ENCODE measurements at places on chromosomes 7 and 10.

DNA sequence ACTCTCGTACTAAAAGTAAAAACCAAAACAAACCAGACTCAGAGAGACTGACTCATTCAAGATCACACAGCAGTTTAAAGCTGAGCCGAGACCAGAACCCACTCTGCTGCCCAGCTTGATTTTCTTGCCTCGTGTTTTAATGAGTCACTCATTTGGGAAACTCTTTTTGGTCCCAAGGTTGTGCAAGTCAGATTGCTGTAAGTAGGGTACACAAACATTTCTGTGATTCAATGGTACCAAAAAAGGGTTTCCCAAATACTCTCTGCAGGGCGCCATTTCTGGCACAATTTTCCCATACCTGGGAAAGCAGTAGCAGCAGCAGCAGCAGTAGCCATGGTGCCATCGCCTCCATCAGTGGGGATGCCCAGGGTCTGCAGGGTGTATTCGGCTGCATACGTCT lies 69.9 kb downstream of the ASAH2B start:
- DNase-seq, result no peak

DNA sequence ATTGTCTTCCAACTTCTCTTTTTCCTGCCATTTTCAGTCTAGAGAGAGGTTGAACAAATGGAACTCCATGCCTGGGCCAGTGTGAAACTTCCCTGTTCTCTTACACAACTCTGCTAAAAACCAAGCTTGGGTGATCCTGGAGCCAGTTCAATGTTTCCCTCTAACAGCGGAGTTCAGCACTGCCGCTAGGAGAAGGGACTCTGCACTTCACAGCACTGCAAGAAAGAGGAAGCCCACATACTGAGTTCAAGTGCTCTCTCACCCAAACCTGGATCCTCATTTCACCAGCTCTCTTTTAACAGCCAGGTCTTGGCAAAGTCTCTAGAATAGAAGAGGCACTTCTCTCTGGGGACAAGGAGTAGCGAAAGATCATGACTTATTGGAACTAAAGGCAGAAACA lies 18.8 kb downstream of the FOXI2 start:
- no peak for DNase-seq

DNA sequence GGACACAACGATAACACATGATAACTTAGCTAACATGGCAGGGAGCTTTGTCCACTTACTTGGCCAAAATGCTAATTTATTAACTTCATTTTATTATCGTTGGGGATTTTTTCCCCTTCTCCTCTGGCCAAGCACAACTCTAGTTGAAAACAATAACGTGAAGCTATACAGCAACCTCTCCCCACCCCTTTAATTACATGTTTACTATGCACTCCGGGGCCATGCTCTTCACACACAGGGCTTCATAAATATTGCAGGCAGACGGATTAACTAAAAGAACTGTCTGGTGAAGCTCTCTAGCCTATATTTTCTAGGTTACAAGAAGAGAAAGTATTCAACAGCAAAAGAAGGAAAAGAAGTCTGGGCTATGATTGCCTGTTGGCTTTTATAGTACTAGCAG lies 51.7 kb downstream of the XRCC2 start:
- no peak for DNase-seq

DNA sequence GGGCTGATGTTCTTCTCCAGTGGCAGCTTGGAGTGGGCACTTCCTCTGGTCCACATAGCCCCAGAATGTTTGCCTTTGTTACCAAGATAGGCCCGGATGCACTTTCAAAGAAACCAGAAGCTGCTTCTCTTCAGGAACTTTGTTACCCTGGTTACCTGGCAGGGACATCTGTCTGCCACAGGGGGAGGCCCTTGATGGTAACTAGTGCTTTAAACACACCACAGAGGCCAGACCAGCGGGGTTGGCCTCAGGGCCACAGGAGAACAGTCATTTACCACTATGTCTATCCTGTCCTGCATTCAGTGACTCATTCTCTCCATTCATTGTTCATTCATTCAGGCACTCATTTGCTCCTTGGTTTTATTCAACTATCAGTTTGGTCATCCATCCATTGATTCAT lies 11.9 kb upstream of the PLEKHA1 start:
- DNase-seq, result peak; percentile 20

DNA sequence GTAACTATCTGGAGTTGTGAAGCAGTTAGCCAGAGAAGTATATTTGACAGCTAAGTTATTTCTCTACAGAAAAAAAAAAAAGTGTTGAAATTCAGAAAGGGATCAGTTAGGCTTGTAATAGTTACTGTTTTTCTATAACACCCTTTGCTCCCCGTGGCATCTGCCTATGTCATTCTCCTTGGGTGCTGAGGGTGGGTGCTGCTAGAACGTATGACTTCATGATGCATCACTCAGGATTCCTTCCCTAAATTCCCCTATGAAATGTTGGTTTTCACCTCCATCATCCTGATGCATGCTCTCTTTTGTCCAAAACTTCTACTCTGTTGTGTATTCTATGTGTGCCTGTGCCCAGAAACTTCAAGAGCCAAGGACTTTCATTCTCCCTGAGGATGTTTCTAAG lies 536.4 kb downstream of the GRM8 start:
- DNase-seq, result no peak

DNA sequence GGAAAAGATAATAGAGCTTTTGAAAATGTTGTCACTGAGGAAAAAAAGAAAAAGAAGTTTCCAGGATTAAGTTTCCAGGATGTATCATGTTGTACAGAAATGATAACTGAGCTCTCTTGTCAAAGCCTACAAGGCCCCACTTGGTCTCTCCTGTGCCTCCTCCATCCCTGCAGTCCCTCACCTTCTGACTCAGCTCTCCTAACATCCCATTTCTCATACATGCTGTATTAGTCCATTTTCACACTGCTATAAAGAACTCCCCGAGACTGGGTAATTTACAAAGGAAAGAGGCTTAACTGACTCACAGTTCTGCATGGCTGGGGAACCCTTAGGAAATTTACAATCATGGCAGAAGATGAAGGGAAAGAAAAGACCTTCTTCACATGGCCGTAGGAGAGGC lies 3.8 kb upstream of the DGKI start:
- DNase-seq, result no peak

GRCh38 chr7:66047426-66047825 lies 28.2 kb upstream of the ASL start:
- no peak for DNase-seq

GRCh38 chr7:121428855-121429489 lies 32.9 kb upstream of the FAM3C start:
- no peak for DNase-seq

DNA sequence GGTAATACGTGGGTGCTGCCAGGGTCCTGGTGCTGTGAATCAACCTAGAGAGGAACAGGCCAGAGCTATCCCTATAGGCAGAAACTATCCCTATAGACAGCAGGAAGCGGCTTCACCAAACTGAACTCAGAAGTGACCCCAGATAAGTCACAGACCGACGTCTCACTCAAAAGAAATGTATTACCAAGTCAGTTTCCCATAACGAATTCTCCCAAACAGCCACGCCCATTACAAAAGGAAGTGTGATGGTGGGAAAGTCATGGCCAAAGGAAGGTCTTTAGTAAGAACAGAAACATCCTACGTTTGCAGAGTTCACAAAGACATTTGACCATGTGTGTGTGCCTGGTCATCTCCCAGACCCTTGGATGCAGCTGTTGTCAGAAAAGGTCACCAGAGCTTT lies 470.8 kb upstream of the ADARB2 start:
- no peak for DNase-seq

DNA sequence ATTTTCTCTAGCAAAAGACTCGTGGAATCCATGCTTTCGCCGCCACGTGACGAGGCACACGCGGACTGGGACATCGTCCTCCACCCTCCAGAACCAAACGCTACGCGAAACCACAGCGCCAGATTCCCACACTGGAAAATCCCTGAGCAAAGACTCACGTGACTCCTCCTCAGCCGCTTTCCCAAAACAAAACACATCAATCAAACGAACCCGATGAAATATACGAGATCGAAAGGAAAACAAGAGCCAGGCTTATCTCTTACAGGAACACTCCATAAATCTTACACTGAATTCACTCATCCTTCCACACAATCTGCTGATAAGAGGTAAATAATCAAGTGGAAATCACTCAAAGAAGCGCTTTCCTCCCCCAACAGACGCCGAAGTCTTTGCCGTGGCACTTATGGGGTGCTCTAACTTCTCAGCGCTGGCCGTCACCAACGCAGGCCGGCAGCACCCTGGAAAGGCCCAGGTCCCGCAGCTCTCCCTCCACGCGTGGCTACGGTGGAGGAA lies 23.8 kb downstream of the DIP2C start:
- DNase-seq, result no peak

GRCh38 chr10:120205368-120206018 lies 251.5 kb upstream of the PLPP4 start:
- no peak for DNase-seq

DNA sequence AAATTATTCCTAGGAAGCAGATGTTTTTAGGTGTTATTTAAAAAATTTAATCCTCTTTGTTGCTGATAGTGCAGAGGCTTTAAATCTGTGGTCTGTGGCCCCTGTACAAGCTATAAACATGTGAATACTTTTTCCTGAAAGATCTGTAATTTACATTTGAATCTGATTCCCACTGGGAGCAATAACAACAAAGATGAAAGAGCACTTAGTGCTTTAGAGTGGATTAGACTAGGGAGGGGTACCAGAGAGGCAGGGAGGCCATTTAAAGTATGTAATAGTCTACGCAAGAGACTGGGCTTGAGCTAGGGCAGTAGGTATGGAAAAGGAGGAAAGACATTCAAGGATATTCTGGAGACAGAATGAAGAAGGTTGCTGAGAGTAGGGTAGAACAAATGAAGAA lies 19.1 kb downstream of the BTRC start:
- DNase-seq, result no peak

DNA sequence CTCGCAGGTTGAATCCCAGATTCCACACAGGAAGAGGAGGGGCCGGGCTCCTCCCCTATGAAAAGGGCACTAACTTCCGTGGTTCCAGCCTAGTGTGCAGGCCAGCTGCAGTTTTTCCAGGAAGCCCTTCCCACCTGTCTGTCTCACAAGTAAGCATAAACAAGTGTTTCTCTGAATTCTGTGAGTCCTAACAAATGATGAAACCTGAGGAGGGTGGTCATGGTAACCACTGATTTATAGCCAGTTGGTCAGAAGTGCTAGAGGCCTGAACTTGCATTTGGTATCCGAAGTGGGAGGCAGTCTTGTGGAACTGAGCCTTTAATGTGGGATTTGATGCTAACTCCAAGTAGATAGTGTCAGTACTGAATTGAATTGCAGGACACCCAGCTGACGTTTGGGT lies 54.7 kb upstream of the STEAP4 start:
- no peak for DNase-seq

DNA sequence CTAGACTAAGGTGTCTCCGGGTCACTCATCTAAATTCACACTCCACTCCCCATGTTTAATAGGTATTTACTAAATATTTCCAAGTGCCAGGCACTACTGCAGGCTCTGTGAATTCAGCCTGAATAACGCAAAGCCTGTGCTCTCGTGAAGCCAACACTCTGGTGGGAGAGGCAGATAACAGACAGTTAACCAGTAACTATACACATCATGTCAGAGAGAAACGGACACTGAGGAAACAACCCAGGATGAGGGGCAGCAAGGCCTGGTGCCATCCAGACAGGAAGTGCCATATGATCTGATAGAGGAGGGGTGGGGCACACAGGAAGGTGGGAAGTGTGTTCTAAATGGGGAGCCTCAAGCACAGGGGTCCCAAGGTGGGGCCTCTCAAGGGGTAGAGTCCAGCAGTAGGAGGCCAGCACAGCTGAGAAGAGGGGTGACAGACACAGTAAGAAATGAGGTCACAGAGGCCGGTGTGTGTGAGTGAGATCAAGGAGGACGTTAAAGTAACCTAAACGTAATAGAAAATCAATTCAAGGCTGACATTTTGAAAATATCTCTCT lies 85.3 kb downstream of the LARP4B start:
- no peak for DNase-seq

DNA sequence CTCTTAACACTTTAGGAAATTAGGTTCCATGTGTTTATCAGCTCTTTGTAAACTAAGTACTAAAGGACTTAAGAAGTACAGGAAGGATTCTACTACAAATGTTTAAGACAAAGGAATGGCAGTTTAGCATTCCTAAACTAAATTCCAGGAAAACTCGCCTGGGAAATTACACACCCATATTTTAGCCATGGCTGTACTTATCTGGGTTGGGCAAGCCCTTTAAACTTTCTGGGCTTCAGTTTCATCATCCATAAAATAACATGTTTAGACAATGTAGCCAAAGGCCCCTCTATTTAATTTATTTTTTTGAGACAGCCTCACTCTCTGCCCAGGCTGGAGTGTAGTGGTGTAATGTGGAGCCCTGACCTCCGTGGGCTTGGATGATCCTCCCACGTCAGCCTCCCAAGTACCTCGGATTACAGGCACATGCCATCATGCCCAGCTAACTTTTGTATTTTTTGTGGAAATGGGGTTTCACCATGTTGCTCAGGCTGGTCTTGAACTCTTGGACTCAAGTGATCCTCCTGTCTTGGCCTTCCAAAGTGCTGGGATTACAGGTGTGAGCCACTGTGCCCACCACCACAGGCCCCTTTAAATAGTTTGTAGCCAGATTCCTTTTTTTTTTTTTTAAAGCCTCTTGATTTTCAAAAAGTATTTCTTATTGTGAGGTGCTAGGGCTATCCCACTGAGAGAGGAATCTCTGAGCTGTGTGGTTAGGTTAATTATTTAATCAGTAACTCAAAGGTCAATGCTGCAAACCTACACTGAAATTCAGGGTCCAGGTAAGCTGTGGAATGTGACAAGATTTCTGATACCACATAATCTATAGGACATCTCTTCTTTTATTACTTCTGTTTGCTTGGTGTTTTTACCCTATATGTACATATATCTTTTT lies 32.1 kb downstream of the TMEM60 start:
- DNase-seq, result no peak

DNA sequence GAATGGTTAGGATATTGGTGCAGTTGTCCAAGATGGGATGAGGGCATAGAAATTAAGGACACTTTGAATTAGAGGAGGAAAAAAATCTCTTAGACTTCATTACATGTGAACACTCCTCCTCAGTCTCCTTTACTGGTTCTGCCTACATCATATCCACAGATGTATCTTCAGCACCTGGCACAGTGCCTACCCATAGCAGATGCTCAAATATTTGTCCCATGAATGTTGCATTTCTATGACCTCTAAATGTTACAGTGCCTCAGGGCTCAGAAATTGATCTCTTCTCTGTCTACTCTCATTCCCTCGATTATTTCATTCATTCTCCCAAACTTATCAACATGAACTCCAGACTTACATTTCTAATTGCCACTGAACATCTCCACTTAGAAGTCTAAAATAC lies 17.1 kb downstream of the CNNM1 start:
- DNase-seq, result no peak

- DNase-seq, result peak; percentile 36
Observed at GRCh38 chr7:148622887-148623585, 32.5 kb downstream of the C7orf33 start.

DNA sequence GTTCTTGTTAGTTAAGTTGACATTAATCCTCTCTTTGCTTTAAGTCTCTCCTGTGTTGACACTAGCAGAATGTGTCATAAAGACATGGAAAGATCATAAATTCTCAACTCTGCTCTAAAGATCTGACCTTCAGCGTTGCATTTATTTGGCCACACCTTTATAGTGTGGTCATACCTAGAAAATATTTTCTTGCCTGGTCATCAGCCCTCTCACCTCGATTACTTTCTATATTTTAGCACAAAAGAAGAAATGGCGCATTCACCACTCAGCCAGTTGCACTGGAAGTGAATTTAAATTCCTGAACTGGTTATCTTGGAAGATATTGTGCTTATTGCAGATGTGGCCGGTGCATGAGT lies 96.7 kb upstream of the PDCD4 start:
- DNase-seq, result no peak
